ENCODE measurements at places on chromosomes 1 and 21.

DNA sequence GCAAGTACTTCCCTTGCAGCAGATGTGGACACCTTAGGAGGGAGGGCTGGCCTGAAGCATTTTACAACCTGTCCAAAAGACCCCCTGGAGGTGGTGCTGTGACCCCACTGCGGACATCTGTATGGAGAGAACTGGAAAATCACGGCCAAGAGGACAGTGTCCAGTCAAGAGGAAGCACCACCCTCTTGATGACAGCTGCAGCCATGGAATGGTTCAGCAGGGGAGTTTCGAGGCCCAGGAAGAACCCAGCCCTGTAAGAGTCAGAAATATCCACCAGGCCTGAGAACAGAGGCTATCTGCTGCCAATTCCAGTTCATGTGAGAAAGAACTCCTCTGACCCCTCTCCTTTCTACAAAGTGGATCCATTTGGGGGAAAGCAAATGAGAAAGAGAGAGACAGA lies 126.8 kb downstream of the PLXNA2 start:
- DNase-seq, result no peak

GRCh38 chr1:203338335-203339036 lies 12.4 kb downstream of the FMOD start:
- DNase-seq, result peak; percentile 55

DNA sequence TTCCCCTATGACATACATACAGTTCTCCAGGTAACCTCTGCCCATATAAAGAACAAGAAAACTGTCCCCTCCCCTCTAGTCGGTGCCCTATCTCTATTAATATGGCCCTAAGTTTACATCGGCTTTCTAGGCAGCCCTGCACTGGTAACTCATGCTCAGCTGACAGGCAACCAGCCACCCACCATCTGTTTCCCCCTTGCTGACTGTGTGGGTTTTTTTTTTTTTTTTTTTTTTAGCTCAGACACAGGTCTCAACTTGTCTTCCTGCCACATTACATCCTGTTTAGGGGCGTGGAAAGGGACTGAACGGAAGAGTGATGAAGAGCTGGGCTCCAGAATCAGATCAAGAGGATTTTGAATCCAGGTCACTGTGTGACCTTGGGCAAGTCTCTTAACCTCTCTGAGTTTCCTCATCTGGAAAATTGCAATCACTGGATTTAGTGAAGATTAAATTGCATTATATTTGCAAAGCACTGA lies 14.0 kb downstream of the LAPTM5 start:
- no peak for DNase-seq

- no peak for DNase-seq
These were observed 20.8 kb downstream of the FAAP20 start for GRCh38 chr1:2173546-2174347.

DNA sequence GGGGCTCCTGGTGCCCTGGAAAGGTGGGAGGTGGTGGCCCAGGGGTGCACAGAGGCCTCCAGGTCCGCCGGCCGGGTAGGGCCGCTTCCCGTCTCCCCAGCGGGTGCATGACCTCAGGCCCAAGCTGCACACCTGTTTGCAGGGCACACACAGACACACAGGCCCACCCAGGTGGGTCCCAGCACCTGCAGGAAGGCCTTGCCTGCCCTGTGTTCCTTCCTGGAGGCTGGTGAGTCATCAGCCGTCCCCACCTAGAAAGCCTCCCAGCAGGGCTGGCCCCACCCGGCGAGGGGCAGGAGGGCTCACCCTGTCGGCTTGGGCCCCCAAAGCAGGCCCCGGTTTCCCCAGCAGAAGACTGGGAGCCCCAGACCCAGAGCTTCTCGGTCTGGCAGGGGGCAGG lies 23.6 kb upstream of the TTLL10 start:
- DNase-seq, result no peak

GRCh38 chr1:210394281-210394821 lies 65.6 kb downstream of the HHAT start:
- peak; percentile 96 for DNase-seq

DNA sequence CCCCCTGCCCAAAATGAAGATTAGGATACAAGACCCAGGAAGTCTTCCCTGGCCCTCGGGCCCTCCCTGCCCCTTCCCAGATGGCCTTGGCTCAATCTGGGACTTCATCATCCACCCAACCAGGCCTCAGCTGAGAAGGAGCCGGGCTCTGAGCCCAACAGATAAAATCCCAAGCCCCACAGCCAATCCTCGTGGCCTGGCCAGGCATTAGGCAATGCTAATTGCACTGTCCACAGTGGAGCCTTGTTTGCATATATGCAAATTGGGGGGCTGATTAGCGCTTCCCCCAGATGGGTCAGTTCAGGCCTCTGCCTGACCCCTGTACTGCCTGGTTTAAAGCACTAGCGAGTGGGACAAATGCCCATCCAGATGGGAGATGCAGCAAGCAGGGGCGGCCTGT lies 34.9 kb downstream of the IGSF21 start:
- DNase-seq, result no peak

DNA sequence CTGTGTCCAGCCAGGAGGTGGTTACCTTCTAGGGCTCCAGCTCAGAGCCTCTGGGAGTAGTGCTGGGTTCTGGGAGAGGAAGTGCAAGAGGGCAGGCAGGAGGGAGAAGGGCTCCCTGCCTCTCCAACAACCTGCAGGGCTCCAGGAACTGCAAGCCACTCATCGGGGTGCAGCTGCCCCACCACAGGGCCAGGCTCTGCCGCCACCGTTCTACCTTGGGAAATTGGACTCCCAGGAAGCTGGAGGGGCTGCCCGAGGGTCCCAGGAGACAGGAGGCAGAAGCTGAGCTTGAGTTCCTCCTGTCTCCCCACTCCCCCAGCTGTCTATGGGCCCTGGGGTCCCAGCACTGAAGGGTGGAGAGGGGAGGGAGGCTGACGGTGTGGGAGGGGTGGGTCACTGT lies 7.4 kb upstream of the PRDM16 start:
- no peak for DNase-seq

GRCh38 chr1:116377541-116378529 lies 4.8 kb downstream of the ATP1A1 start:
- peak; percentile 95 for DNase-seq

DNA sequence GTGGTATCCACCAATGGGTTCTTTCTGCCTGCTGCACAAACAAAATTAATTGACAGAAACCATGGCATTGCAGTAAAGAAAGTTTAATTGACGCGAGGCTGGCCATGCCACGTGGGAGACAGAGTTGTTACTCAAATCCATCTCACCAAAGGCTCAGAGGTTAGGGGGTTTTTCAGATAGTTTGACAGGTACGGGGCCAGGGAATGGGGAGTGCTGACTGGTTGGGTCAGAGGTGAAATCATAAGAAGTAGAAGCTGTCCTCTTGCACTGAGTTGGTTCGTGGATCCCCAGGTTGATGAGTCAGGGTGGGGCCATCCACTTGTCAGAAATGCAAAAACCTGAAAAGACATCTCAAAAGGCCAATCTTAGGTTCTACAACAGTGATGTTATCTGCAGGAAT lies 941 bp upstream of the TBCE start:
- no peak for DNase-seq

GRCh38 chr1:25545767-25546166 lies 2.4 kb downstream of the LDLRAP1 start:
- no peak for DNase-seq

DNA sequence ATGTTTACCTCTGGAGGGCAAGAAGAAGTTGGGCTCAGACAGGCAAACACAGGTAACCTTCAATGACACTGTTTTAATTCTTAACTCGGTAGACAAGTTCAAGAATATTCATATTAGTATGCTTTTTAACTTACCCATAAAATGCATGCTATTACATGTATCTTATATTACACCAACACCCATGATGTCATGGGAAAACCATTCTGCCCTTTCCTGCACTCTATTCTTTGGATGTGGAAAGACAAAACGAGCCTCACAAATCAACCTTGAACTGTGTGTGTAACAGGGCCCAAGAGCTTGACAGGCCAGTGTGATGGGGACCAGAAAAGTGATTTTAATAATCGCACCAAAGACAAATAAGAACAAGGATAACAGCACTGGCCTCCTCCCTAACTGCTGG lies 22.6 kb upstream of the RAP1GAP start:
- no peak for DNase-seq

DNA sequence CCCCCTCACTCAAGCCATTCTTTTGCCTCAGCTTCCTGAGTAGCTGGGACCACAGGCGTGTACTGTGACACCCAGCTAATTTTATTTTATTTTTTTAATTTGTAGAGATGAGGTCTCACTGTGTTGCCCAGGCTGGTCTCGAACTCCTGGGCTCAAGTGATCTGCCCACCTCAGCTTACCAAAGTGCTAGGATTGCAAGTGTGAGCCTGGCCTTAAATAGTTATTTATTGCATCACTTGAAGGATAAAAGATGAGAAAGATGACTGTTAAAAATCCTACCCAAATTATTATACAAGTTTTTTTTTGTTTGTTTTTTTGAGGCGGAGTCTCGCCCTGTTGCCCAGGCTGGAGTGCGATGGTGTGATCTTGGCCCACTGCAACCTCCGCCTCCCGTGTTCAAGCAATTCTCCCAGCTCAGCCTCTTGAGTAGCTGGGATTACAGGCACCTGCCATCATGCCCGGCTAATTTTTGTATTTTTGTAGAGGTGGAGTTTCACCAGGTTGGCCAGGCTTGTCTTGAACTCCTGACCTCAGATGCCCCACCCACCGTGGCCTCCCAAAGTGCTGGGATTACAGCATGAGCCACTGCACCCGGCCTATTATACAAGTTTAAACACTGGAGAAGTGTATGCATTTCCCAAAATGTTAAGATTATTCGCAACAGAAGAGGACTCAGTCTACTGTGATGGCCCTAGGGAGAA lies 2.3 kb downstream of the UTP11 start:
- no peak for DNase-seq

DNA sequence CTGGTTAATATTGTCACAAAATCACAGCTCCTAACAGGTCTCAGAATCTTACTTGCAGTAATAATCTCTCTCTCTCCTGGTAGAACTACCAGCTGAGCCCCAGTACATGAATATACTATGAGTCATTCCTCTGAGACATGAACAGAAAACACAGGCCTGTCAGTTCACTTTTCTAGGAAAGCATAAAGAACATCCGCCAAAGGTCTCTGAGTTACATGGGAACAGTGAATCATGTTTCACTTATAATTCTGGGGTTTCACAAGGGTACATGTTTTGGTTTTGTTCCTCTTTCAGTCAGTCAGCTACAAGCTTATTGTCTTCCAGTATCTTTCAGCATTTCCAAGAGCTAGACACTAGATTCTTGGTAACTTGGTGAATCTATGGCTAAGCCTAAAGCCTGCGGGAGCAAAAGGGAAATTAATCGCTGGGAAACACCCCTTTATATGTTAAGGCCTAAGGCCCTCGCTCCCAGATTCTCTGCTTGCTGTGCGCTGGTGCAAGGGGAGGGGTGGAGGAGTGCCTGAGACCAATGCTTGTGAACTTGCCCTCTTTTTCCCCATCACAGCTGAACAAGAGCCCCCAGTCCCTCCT lies 31.7 kb downstream of the IFNGR2 start:
- peak; percentile 91 for DNase-seq

DNA sequence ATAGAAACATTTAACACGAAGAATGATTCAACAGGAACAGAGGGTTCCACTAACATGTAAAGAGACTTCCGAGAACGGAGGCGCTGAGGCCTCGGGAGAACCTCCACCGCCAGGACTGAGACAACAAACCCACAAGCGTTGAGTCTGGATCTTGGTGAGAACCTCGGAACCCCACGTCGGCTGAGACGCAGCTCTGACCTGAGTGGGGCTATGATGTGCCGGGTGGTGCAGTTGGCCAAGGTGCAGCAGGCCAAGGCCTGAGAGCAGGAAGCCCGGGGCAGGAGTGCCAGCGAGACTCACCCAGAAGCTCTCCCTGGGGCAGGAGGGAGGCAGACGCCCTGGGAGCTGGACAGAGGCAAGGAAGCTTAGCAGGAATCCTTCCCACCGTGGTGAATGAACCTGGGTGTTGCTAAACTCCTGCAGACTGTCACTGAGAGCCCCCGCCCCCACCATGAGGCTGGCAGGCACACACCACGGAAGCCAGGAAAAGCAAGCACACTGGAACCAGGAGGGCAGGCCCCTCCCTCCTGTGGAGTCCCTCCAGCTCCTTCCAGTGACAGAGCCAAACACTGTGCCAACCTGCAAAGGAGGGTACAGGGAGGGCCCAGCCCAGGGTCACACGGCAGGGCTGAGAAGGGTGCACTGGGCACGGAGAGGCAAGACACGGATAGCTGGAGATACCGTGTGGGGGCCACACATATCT lies 34.8 kb downstream of the WDR4 start:
- peak; percentile 2 for DNase-seq

DNA sequence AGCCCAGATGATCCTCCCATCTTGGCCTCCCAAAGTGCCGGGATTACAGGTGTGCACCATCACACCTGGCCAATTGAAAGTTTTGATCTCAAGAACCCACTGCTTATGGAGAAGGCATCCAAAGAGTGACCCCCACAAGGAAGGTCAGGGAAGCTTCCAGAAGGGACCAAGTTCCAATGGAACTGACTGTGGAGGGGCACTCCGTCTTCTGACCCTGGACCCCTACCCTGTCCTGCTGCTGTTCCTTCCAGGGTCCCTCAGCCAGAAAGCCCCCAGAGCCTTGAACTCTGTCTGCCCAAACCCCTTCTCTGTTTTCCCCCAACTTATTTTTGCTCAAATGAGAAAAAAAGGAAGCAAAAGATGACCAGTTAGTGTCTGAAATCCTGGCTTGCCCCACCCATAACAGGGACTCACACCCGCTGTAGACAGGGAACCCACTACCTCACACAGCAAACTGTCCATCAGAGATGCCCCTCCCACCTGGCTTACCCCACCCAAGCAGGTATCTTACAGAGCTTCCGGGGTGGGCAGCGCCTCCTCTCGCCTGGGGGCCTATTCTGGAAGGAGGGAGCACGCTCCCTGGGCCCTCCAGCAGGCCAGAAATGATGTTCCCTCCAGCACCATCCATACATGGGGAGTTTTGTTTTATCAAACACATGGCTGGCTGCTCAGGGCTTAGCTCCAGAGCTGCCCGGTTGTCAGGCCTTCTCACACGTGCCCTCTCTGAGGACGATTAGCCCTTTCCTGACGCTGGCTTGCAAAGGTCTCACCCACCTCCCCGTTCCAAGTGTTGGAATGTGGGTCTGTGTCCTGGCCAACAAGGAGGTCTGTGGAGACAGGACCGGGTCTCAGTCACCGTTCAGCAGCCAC lies 3.1 kb upstream of the WNT3A start:
- no peak for DNase-seq

DNA sequence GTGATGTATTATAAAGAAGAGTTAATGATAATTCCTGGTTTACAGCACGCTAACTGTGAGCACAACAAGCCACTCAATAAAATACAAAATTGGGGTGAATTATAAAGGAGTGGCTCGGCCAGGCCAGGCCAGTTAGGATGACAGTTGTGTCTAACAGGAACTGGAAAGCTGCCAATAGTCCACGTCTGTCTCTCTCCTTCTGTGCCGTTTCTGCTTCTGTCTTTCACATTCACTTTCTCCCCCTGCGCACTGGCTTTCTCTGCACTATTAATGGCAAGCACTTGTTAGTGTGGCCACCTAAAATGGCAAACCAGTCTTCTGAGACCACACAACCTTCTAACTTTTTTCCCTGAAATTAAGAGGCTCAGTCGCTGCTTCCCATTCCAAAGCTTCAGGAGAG lies 394.3 kb downstream of the NTNG1 start:
- DNase-seq, result no peak

- no peak for DNase-seq
These were observed 85.7 kb upstream of the KRTAP19-8 start for GRCh38 chr21:31124010-31124409.

All from astrocyte of the spinal cord (primary cell).